Left hindlimb (tissue), 1 donor: ENCODE measurements at places on chromosomes 4 and X.

- no peak for DNase-seq
Observed at GRCh38 chr4:2642968-2643367, 106.5 kb downstream of the FAM193A start.

DNA sequence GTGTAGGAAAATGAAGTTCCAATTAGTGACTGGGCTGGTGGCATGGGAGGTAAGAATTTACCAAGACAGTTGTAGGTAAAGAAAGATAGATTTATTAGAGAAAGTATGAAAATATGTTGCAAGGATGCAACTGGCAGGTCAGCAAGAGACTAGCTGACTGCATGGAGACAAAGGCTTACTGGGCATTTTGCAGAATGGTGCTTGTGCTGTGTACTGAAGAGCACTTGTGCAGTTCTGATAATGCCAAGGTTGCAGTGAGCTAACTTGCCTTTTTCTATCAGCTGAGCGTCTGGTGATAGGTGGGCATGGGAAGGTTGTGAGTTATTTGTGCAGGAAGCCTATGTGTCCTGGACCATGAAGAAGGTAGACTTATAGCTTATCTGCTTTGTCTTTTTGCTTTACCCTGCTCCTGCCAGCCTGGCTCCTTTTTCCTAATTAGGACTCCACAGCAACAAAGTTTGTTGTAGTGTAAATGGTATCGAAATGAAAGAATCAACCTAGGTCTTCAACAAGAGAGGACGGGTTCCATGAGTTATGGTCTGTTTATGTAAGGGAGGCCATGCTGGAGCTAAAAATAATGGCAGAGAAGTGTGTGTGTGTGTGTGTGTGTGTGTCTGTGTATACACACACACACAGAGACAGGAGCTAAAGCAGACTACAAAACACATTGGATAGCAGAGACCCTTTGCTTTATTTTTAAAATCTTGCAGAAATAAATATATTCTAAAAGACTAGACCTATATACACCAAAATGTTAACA, 15.0 kb downstream of the BST1 start:
- no peak for DNase-seq

DNA sequence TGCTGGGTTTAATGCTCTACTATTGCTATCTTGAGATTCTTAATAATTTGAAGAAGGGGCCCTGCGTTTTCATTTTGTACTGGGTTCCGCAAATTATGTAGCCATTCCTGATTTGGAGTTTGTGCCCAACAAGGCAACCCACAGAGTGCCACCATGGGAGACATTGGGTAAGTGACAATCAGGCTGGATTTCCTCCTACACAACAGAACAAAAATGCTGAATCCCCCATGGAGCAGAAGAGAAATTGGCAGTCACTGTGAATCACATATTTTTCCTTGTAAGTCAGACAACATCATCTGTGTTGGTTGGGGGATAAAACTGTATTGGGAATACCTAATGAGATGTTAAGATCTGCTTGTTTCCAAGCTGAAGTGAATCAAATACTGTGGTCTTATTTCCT, 80.9 kb downstream of the CNGA2 start:
- no peak for DNase-seq

DNA sequence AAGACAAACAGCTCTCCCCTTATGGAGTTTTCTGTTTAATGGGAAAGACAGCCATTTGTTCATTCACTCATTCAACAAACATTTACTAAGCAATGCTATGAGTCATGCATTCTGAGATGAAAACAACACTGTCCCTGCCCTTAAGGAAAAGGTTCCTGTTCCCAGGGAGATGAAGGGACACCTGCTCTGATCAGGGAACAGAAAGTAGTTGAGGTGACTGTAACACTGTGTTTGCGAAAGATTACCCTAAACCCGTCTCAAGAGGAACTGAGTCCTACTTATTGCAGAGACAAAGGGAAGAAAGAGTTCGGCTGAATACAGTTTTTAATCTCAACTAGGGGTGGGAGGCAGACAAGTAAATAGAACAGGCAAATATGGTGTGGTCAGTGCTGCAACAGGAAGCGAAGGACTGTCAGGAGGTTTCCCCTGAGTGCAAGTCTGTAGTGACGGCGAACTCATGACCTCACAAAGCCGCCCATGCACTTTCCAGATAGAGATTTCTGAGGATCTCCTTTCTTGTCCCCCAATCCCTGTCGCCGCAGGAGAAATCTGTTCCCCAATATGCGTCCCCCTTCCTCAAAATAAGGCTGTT, 712 bp downstream of the STX18 start:
- DNase-seq = peak; percentile 38

DNA sequence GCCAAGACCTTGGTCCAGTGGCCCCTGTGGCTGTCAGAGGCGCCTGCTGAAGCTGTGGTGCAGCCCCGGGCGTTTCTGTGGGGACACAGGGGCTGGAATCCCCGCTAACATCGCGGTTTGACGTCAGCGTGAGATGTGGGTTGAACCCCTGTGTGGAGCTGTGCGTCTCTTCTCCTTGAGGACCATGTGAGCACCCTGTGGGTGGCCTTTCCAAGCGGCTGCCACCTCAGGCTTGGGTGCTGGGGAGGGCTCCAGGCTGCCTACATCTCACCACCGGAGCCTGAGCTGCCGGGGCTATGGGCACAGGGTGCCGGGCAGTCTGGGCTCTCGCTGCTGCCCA, 27.7 kb downstream of the UVSSA start:
- DNase-seq = peak; percentile 12

GRCh38 chrX:28997706-28998463, 410.6 kb downstream of the IL1RAPL1 start:
- DNase-seq = peak; percentile 25

DNA sequence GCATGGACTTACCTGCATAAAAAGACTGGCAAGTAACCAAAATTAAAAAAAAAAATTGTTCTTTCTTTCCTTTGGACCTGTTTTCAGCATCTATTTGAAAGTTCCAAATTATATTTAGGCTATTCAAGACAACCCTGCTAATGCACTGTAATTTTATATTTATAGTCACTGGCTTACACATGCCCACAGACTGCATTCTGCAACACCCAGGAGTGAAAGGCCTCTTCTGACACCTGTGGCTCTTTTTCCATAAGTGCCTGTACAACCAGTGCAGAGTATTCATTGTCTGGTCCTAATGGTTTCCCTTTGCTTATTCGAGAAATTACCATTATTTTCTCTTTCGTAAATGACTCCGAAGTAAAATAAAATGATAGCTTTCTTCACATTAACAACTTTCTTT, 143.3 kb downstream of the RNF150 start:
- no peak for DNase-seq

- DNase-seq = no peak
Observed at GRCh38 chrX:140503714-140504351, 1.0 kb downstream of the SOX3 start.

DNA sequence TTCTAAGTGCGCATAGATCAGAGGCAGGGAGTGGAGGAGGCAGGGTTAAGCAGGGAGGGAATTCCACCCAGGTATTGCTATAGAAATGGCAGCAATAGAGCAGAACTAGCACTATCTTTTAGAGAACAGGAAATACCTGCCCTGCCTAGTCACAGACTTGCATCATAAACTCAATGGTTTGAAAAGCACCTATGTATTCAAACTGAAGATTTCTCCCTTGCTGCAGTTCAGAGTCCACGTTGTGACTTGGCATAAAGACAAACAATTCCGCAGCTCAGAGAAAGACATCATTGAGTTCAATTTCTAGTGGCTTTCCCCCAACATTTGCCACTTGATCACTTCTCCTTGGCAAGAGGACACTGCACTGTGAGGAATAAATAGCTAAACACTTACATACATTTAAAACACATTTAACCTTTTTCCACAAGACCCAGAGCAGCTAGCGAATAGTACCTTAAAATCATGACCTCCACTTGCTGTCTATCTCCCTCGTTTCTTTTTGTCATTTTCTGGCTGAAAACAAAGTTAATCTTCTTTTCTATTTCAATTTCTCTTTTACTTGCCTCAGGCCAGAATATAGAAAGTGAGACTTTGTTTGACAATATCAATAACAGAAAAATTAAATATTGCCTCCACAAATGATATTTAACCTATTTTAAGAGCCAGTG, 42.4 kb downstream of the SLC7A11 start:
- DNase-seq = no peak

- no peak for DNase-seq
Observed at GRCh38 chr4:138327338-138327737, 85.2 kb upstream of the SLC7A11 start.

DNA sequence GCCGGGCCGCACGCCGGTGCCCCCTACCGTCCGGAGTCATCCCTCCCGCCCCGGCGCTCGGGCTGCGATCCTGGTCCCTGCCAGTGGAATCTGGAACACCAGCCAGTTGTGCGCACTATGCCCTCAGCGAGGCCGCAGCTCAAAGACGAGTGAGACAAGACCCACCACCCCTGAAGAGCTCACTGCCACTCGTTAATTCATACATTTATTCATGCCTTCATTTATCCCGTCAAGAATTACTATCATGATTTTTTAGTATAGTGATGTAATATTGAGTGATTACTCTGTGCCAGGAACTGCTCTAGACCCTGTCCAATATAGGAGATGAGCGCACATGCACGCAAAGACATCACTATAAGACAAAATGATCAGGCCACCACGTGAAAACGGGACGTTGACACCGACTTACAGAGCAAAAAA, 247 bp upstream of the PPA2 start:
- DNase-seq = peak; percentile 91

- DNase-seq = no peak
Observed at GRCh38 chrX:70039758-70040157, 10.0 kb downstream of the AWAT2 start.

DNA sequence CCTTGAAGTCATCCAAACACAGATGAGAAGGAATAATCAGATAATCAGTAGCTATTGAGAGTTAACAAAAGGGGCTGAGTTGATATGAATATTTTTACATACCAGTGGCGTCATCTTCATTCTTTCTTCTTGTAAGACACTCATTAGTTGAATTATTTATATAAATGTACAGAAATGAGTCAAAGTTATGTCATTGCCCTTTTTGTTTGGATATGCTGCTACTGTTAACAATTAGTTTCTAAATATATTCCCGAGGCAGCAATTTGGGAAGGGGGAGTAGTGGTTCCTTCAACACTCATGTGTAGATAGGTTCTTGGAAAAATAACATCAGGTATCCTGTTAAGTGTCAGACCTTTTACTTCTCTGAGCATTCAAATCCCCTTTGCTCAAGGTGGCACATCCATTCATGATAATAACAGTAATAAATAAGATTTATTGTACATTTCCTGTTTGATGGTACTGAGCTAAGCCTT, 436.6 kb downstream of the SPRY1 start:
- DNase-seq = no peak

- DNase-seq = no peak
Observed at GRCh38 chrX:69185886-69186285, 20.6 kb upstream of the PJA1 start.

DNA sequence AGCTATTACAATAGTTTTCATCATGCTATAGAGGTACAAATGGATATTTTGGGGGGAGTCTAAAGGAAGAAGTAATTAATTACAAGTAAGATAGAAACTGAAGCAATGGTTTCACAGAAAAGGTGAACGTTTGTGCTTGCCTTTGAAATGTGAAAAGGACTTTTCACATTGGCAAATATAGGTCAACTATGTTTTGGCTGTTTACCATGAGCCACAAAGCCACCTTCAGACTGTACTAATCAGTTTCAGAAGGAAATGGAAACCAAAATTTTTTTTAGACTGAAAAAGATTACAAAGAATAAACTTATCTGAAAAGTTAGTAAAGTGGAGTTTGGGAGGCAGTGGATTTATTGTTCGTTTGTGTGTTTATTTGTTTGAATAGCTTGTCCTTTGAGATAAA, 32.1 kb downstream of the SYTL5 start:
- DNase-seq = no peak

DNA sequence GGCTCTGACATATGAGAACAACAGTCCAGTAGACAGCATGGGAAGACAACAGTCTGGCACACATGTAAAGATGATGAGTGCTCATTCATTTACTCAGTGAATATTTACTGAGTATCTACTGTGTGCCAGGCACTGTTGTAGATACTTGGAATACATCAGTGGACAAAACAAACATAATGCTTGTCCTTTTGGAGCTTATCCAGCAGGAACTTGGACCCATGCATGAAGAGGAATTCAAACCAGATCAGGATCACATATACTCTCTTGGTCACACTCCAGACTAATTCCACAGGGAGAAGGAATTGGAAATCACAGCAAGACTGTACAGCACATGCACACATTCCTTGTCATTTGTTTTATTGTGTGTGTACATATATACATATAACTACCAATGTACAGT, 217.6 kb upstream of the TTC29 start:
- no peak for DNase-seq

GRCh38 chrX:131041667-131042066, 16.5 kb upstream of the ARHGAP36 start:
- DNase-seq = no peak

DNA sequence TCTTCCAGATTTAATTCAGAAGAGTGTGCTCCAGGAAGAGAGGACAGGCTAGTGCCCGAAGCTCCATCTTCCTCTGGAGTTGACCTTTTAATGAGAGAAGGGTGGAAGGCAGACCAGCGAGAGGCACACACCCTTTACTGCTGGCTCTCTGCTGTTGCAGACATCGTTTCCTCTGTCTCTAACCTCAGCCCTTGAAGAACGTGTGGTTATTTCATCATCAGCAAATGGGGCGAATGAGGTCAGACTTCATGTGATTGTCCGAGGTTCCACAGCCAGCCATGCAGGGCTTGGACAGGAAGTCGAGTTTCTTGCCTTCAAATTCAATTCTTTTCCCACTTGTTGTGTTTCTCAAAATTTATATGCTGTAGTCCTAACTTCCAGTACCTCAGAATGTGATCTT, 155.2 kb upstream of the MSX1 start:
- no peak for DNase-seq

DNA sequence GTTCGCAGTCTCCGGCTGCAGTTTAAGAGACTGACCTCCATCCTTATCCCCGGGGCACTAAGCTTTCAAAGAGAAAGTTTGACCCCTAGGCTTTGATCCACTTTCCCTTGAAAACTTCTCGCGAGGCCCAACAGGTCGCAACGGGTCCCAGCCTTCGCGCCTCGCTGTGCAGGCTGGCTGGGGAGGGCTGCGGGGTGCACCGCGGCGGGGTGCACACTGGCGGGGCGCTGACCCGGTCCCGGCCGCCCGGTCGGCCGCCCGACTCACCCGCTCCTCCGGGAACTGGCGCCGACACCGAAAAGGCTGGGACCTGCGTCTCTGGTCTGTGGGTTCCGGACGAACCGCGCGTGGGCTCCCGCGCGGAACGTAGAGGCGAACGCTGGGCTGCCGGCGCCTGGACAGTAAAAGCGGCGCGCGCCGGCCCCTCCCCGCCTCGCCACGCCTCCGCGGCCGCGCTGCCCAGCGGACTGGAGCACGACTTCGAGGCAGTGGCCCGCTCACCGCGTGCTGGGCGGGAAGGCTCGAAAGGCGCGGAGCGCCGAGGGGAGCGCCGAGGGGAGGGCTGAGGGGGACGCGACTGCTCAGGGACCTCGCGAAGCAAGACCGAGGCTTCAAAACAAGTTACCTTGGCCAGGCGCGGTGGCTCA, at the start of gene TAF7L:
TSS of gene TAF7L (minus strand) at position 378 of the 647 bp plus-strand sequence. CDS start 3,791 bp downstream, outside the sequence.
- DNase-seq = no peak

GRCh38 chr4:105951198-105951597, 55.9 kb downstream of the NPNT start:
- DNase-seq = no peak
